ENCODE measurements at places on chromosomes 6 and 20. TPM values are rescaled to one million over a fixed set of nuclear protein-coding genes. Genes with fewer than 3 reads are reported as not detected.

ZC3H12D gene
- total RNA-seq: 0.65 TPM

RIPOR2 gene
- 0.86 TPM for total RNA-seq

- H3K4me3 ChIP-seq: no peak overlapping the region
- H3K4me1 ChIP-seq: no peaks in the 10 kb centered on the region
- H3K36me3 ChIP-seq: no peaks in the 10 kb centered on the region
These were observed 12.4 kb upstream of the MAK start for GRCh38 chr6:10850728-10851127.

DNA sequence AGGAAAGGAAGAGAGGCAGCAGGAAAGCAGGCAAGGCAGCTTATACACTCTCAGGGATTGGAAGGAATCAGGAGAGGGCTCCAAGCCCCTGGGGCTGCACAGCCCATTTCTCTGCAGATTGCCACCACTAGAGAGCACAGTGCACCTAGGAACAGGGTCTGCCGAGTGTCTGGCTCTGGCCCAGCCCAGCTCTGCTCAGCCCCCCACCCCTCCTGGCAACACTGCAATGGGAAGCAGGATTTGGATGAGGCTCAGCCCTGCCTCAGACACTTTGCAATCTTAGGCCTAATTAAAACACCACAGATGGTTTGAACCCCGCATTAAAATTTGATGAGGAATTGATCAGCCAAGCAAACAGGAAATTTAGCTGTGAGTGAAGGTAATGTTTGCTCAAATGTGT, 252.7 kb downstream of the DHX35 start:
- no peaks in the 10 kb centered on the region for H3K4me1 ChIP-seq
- H3K36me3 ChIP-seq: no peaks in the 10 kb centered on the region
- DNase-seq: no peak
- H3K4me3 ChIP-seq: no peak overlapping the region
- H3K27ac ChIP-seq: no peak overlapping the region
- H3K27me3 ChIP-seq: peaks cover 3% of the 10 kb centered on the region

DNA sequence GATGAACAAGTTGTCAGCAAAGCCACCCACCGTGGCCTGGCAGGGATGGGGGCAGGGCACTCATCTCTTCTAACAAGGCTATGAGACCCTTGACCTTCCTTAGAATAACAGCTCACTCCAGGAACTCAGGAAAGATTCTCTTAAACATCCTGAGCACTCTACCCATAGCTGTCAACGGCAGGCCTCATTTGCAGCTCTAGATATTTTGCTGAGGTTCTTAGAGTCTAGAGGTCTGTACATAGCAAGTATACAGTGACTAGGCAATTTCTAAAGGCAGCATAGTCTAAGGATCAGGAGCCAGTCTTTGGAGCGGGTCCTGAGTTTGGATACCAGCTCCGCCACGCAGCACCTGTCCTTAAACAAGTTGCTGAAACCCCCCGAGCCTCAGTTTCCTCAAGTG, 11.7 kb downstream of the TRERF1 start:
- no peak overlapping the region for H3K4me3 ChIP-seq
- H3K27me3 ChIP-seq: no peaks in the 10 kb centered on the region
- no peak overlapping the region for H3K27ac ChIP-seq
- H3K36me3 ChIP-seq: no peaks in the 10 kb centered on the region
